ENCODE measurements at places on chromosomes 12 and 14.

GRCh38 chr14:64217834-64218233, 76.3 kb downstream of the ESR2 start:
- DNase-seq = no peak

- DNase-seq = no peak
These were observed 1.6 kb upstream of the SLC7A8 start for GRCh38 chr14:23185063-23185462.

DNA sequence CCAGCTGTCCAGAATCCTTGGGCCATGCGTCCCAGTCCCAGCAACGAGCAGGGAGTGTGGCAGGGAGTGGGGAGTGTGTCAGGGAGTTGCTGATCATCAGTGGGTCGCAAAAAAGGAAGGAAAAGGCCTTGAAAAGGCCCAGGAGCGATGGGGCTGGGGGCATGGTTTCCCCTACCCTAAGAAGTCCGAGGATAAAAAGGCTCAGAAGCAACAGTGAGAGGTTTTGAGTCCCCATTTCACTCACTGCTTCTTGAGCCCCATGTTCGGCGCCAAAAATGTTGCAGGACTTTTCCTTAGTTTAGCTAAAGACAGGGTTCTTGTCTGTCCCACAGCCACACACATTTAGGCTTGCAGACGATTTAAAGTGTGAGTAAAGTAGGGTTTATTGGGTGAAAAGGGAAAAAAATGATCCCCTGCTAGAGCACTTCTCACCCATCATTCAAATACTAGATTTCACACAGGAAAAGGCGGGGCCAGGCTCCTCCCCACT, 189.5 kb downstream of the KCNC2 start:
- DNase-seq = no peak

DNA sequence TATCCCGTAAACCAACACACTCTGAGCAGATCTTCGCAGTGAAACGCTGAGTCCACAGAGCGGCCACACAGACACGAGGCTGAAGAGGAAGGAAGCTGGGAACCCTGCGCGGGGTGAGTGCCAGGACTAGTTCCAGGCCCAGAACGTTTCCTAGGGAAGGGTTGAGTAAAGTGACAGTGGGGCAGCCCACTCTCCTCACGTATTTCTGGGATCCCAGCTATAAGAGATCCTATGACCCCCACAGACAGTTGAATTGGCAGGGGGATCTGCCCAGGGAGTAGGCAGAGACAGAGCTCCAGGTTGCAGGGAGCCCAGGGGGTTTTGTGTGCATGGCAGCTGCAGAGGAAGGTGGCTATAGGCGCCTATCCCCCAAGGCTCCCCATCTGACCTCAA, 51.1 kb downstream of the GTF2A1 start:
- DNase-seq = peak; percentile 1
